ENCODE measurements at places on chromosomes 6 and 20. TPM values are rescaled to one million over a fixed set of nuclear protein-coding genes. Genes with fewer than 3 reads are reported as not detected.

- DNase-seq = no peak
Observed at GRCh38 chr6:57143690-57144089, 28.4 kb upstream of the BAG2 start.

- DNase-seq = no peak
Observed at GRCh38 chr20:37576911-37577310, 49.2 kb upstream of the BLCAP start.

- no peak for DNase-seq
Observed at GRCh38 chr6:89026151-89026550, 54.4 kb upstream of the PNRC1 start.

BANF2 gene
- total RNA-seq = not detected

GPX5 gene
- not detected for total RNA-seq

CEP43 gene
- 8.7 TPM for total RNA-seq

Data from posterior vena cava (tissue), 2 donors.